ENCODE measurements at places on chromosomes 12 and 14.

- no peak for DNase-seq
Observed at GRCh38 chr14:94005324-94006073, 8.4 kb downstream of the CCDC197 start.

DNA sequence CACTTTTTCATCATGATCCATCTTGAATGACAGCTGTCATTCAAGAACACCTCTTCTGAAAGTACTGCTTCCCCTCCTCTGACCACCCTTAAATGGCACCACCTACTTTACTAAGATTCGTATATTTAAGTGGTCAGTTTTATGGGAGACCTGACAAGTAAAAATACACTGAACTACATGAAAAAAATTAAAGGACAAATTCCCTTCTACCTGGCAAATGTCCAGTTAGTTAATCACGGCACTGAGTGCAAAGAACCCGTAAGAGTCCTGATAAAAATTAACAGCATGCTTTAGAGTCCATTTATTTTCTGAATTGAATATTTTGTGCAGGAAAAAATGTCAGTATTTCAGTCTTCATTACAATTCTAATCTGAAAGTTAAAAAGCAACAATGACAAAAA, 48.7 kb downstream of the SETD3 start:
- DNase-seq, result no peak

GRCh38 chr12:93179792-93180191, 197.9 kb upstream of the NUDT4 start:
- no peak for DNase-seq

- no peak for DNase-seq
Observed at GRCh38 chr12:112762753-112763152, 28.8 kb upstream of the RPH3A start.

- no peak for DNase-seq
Observed at GRCh38 chr12:106602076-106602475, 19.3 kb downstream of the RFX4 start.

- DNase-seq, result no peak
Observed at GRCh38 chr12:81992461-81992860, 233.3 kb upstream of the PPFIA2 start.

DNA sequence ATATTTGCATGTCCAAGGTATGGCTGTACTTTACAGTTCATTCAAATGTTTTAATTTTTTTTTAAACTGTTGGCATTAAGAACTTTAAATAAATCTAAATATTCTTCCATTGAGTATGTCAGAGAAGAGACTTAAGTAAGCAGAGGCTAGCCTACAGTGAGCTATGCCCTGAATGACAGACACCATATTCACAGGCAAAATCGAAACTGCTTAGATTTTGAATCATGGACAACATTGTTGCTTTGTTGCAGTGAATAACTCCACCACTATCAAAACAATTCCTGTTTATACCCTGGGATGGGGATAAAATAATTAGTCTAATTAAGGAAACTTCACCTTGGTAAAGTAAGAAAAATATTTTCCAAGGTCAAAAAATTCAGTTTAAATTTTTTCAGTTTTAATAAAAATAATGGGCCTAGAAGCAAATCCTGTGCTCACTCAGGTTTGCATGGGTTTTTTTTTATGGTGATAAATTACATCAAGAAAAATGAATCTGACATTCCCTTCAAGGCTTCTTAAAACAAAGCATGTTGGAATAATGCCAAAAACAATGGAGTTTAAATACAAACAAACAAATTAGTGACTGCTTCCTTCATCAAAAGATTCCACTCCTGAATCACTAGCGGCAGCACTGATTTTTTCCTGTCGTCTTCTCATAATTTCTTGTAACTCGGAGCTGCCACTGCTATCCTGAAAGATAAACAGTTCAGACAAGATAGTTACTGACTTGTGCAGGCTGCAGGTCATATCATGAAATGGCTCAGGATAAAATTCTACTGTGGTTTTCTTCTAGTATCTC, 168.2 kb downstream of the EPS8 start:
- DNase-seq, result no peak

DNA sequence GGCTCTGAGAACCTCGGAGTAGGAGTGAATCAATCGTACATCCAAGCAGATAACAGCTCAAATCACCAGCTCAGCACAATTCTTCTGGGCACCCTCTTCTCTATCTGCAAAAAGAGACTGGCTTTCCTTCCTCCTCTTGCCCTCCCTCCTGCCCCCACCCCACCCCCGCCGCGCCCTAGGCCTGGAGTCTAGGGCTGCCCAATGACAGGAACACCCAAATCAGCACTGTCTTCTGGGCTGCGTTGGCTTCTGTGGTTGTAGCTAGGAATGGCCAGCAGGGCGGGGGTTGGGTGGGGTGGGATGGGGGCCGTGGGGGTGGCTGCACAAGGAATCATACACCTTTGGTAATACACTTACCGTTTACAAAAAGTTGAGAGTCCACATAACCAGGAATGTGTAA, 28.0 kb upstream of the TMCC3 start:
- DNase-seq, result no peak

DNA sequence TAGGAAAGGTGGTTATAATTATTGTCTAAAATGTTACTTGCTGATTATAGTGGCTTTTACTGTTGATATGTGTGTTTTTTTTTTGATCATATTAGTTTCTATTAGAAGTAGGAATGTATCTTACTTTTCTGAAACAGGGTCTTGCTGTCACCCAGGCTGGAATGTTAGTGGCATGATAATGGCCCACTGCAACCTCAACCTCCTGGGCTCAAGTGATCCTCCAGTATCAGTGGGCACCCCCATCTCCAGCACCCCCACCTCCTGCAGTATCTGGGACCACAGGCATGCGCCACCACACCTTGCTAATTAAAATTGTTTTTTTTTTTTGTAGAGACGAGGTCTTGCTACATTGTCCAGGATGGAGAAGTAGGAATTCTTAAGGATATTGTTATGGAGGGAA, 11.3 kb downstream of the ATF1 start:
- DNase-seq, result no peak

- no peak for DNase-seq
Observed at GRCh38 chr14:104392001-104392395, 187.6 kb upstream of the C14orf180 start.

- no peak for DNase-seq
Observed at GRCh38 chr12:3304436-3305165, 186.4 kb upstream of the PRMT8 start.

DNA sequence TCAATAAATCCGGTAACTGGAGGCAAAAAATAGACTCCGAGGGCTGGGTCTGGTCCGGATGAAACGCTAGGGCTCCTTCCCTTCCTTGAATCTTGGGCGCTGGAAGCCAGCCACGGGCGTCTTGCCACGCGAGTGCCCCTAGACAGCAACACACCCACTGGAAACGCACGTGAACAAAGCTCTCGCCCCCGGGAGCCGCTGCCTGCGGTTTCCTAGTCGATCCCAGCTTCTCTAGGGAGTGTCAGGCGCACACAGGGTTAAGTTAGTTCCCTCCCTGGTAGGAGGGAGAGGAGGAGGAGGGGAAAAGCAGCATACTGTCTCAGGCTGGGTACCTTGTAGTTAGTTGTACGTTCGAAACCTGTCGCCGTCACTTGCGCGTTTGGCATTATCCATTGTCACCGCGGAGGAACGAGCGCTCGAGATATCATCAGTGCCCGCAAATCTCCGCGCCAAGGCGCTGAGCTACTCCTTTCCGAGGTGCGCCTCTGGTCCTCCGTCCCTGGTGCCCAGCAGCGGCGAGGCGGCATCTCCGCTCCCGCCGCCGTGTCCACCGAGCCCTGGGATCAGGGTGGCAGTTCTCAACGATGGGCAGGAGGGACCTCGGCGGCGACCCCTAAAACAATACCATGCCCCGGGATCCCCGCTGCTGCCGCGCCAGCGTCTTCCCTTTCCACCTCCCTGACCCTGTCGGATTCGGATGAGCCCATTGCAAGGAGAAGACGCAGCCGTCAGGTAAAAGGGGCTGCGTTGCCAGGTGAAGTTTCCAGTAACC, at the start of gene FLRT2:
FLRT2 (plus strand) TSS at position 342 of the 772 bp plus-strand sequence. CDS start 91,371 bp downstream, outside the sequence.
- no peak for DNase-seq
